ENCODE measurements at places on chromosomes 16 and 17.

DNA sequence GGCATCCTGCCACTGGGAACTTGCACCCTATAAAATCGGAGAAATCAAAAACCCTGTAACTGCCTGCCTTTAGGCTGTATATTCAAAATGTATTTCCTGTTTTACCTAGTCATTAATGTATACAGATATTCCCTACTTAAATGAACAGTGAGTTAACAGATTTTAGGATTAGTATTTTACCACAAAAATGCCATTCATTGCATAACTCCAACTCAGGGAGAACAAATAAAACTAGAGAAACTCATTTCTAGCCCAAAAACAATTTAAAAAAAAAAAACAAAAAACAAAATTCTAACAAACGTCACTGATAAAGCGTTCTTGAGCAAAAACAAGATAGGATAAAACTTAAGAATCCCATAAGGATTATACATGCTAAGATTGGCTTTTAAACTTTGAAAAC is 3.7 kb upstream of the DHX33 start:
- DNase-seq = no peak

DNA sequence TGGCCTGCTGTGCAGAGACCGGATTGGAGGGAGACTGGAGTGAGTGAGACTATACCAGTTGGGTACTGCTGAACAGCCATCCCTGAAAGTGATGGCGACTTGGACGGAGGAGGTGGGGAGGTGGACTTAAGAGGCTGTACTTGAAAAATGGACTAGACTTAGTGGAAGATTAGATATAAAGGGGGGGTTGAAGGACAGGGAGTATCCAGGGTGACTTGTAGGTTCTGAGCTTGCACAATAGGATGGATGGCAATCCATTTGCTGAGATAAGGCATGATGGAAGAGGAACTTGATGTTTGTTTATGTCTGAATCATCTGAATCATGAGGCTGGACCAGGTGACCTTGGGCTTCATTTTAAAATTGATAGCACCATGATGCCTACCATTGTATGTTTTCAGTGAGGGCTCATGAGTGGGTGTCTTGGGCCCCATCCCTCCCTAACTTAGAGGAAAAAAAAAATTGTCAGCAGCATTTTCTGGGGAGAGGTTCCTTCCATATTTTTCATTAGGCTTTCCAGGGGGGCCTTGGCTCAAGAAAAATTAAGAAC is 41.2 kb downstream of the PRKCA start:
- no peak for DNase-seq

DNA sequence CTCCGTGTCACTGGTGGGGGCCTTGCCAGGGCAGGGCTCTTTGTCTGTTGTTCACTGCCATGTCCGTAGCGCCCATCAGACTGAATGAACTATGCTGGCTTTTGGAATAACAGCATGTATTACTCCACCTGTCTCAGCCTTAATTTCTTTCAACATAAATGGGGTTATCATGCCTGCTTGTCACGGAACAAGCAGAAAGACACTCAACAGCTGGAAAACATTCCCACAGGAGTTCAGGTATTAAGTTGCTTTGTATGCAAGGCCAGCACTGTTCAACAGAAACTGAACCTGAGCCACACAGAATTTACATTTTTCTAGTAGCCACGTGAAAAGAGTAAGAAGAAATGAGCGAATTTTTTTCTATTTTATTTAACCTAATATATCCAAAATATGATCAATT is 13.1 kb downstream of the PPL start:
- DNase-seq = no peak

DNA sequence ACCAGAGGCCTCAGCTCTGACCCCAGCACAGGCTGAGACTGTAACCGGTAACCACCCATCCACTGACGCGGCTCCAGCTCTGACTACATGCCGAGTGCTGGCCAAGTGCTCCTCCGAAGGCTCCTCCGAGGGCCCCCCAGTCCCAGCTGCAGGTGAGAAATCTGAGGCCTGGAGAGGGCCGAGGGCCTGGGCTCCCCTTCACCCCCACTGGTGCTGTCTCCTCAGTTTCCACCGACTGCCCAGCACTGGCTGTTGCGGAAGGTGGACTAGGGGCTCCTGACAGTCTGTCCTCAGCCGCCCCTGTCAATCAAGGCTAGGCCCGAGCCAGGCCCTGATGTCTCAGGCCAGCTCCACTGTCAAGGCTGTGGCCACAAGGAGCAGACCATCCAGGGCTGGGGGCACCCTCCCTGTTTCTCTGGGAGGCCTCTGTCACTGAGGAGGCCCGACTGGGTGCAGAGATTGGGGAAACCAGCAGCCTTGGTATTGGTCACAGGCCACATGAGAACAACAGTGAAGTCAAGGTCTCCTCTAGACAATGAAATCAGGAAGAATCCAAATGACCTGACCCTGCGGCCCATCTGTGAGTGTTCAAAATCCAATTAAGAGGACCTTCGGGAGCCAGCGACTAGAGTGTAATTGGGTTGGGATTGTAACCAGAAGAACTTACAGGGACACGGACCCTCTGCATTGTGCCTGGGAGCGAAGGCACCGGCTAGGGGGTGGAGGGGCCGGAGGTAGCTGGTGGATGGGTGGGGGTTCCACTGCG is 5.1 kb downstream of the TMEM235 start:
- no peak for DNase-seq

GRCh38 chr16:759110-759910 is 1.2 kb upstream of the MSLN start:
- no peak for DNase-seq

GRCh38 chr16:85227084-85227945 is 115.0 kb upstream of the CIBAR2 start:
- DNase-seq = no peak

DNA sequence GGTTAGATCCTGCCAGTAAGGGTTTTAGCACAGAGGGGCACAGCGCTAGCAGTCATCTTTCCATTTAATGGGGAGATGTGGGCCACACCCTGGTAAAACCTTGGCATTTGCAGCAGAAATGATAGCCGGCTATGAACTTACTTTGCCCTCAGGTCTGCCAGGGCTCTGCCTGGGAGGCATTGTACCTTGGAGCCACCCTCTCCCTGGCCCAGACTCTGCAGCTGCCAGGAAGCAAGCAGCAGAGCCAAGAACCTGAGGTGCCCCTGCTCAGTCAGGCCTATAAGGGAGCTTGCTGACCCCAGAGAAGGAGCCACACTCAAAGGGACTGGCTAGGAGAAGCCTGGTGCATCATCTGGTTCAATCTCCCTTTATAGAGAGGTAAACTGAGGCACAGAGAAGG is 23.7 kb upstream of the PHF12 start:
- no peak for DNase-seq

DNA sequence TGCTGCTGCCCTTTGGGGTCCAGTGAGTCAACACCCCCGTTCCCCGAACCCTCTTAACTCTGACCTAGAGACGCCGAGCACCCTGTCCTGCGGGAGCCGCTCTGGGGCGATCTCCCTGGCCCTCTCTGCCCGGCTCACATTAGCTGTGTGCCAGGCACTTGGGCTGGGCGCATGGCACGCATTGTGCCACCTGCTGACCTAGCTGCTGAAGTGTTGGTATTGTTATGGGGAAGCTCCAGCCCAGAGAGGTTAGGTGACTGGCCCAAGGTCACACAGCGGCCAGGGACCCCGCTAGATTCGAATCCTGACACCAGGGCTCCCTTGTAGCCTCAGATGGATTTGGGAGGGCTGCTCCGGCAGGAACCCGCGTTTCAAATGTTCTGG is 1.1 kb downstream of the HSD17B1 start:
- no peak for DNase-seq

- DNase-seq = no peak
Observed at GRCh38 chr16:11585460-11586377, 1.0 kb downstream of the LITAF start.

- DNase-seq = no peak
Observed at GRCh38 chr17:51229889-51230288, 30.0 kb downstream of the MBTD1 start.

- peak; percentile 81 for DNase-seq
Observed at GRCh38 chr17:33949100-33949499, 306.0 kb upstream of the CCL2 start.

GRCh38 chr16:75080205-75081029 is 36.2 kb downstream of the LDHD start:
- DNase-seq = no peak

- no peak for DNase-seq
Observed at GRCh38 chr17:68349157-68349556, 57.9 kb downstream of the ARSG start.

DNA sequence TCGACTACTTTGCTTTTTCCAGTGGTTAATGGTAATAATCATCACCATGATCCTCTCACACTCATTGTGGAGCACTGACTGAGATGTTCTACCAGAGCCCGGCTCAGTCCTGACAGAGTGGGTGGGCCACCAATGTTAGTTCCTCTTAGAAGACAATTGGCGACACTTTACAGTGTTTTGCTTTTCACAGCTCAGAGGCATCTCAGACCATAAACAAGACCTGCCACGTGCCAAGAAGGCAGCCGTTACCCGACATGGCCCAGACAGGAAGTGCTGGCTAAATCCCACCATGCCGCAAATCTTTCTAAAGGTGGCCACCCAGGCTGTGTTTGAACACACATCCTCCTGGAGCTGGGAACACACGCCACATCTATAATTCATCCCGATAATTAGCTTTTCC is 103.7 kb downstream of the XYLT1 start:
- DNase-seq = no peak

DNA sequence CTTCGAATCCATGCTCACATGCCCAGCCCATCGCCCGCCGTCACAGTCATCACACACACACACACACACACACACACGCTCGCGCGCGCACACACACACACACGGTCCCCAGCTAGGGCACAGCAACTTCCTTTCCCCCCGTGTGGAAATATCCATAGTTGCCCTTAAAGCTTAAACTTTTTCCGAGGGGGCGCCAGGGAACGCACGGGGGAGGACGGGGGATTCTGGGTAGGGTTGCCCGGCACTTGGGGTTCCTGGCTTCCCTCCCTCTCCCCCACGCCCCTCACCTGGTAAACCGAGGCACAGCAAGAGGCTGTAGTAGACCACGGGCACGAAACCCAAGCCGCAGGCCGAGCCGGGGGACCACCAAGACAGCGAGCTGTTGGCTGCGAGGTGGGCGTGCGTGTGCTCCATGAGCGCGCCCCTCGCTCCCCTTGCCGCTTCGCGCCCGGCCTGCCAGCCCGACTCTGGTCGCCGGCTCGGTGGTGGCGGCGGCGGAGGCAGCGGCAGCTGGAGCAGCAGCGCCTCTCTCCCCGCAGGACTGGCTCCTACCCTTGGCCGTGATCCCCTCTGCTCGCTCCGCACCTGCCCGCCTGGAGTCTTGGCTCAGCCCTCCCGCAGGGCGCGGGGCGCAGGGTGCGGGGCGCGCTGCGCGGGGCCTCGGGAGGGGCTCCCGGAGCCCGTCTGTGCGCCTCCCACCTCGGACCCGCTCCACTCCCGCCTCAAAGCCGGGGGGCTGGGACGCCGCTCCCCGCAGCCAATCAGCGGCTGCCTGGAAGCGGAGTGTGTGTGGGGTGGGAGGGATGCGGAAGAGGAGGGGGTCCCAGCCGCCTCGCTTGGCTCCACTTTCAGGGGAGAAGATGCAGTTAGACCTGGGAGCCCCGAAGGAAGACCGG is at the start of gene GPR139:
Gene GPR139 (minus strand): TSS at position 688 of the 896 bp plus-strand sequence. CDS start 274 bp downstream, at position 414.
- DNase-seq = peak; percentile 78

GRCh38 chr17:8393470-8394231 is 4.0 kb downstream of the RNF222 start:
- DNase-seq = no peak

- no peak for DNase-seq
Observed at GRCh38 chr16:17887963-17888362, 417.2 kb upstream of the XYLT1 start.

GRCh38 chr17:74214484-74215341 is 1.3 kb downstream of the TTYH2 start:
- DNase-seq = no peak

- DNase-seq = no peak
Observed at GRCh38 chr17:56697190-56697589, 103.7 kb downstream of the NOG start.

DNA sequence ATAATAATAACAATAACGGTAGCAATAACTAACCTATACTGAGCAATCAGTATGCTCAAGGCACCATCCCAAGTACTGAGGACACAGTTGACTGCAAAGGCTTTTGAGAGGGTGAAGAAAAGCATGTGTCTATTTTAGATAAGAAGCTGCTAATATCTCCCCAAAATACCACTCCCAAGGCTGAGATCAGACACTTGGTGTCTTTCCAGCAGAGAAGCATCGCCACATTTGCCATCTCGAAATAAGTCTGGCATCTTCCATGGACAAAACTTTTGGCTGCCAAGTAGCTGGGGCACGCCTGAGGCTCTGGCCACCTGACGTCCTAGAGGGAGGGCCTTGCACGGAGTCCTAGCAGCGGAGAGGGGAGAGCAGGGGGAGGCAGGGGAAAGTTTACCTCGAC is 39.0 kb downstream of the ZNF423 start:
- no peak for DNase-seq

GRCh38 chr17:40450175-40450574 is 6.9 kb downstream of the IGFBP4 start:
- peak; percentile 85 for DNase-seq

- DNase-seq = no peak
Observed at GRCh38 chr17:68924793-68925720, 30.1 kb downstream of the ABCA8 start.

DNA sequence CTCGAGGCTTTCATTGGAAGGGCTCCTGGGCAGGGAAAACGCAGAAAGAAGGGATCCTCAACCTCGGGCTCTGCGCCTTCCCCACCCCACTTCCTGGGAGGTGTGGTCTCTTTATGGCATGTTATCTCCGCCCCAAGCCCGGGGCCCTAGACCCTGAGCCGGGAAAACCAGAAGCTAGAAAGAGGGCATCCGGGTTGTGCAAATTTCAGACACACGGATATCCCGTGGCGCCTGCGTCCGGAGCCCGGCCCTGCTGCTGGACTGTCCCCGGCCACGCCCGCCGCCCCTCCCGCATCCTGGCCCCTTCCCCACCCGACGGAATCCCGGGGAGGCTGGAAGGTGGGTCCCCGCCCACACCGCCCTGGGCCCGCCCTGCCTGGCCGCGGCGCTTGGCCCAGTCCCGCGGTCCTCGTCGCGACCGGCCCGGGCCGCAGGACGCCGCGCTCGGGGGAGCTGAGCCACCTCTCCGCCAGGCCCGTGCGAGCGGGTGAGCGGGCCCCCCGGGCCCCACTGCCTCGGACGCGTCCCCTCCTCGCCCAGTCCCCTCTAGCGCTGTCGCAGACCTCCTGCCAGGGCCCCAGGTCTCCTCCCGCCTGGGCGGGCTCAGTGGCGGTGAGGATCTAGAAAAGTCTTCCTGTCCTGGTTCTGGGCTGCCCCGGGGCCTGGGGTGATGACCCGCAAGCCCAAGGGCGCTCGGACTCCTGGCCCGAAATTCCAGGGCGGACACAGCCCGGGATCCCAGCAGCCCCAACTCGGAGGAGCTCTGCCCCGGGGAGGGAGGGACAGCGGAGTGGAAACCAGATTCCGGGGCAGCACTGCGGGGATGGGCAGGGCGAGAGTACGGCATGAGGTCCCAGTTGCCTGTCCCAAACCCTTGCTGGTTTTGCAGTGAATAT is at the start of gene SLC16A5:
Gene SLC16A5 (plus strand): TSS at position 397 of the 896 bp plus-strand sequence. CDS start 5,683 bp downstream, outside the sequence.
- peak; percentile 98 for DNase-seq

Measured in GM23338 (cell line).